Endothelial cell (in vitro differentiated cells): ENCODE measurements at places on chromosomes 13 and 19. TPM values are rescaled to one million over a fixed set of nuclear protein-coding genes. Genes with fewer than 3 reads are reported as not detected.
A peak's percentile ranks its signal among the peaks of the same experiment; 100 is the strongest.

DNA sequence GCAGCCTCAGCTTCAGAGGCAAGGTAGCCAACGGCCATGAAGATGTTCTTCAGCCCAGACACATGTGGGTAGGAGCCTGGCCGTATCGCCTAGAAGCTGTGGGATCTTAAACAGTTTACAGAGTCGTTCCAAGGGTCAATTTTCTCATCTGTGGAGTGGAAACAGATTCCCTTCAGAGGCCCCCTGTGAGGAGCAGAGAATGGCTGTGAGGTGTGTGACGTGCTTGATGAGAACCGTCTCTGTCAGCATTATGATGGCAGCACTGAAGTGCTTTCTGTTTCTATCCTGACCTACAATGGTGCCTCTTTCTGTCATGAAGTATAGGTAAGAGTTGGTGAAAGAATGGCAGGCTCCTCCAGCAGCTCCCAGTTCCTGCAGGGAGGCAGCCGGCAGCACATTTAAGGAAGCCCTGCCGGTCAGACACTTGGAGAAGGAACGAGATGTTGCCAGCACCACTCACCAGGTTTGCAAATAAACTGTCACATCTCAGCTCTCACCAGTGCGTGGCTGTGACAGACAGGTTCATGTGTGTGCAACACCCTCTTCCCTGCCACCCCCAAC lies 277.3 kb downstream of the FOXO1 start:
- H3K4me1 ChIP-seq, result peaks cover 7% of the 10 kb centered on the region
- DNase-seq, result no peak
- H3K36me3 ChIP-seq, result no peaks in the 10 kb centered on the region
- no peak overlapping the region for H3K27ac ChIP-seq

VSIG10L gene
- total RNA-seq, result 5.9 TPM

DNA sequence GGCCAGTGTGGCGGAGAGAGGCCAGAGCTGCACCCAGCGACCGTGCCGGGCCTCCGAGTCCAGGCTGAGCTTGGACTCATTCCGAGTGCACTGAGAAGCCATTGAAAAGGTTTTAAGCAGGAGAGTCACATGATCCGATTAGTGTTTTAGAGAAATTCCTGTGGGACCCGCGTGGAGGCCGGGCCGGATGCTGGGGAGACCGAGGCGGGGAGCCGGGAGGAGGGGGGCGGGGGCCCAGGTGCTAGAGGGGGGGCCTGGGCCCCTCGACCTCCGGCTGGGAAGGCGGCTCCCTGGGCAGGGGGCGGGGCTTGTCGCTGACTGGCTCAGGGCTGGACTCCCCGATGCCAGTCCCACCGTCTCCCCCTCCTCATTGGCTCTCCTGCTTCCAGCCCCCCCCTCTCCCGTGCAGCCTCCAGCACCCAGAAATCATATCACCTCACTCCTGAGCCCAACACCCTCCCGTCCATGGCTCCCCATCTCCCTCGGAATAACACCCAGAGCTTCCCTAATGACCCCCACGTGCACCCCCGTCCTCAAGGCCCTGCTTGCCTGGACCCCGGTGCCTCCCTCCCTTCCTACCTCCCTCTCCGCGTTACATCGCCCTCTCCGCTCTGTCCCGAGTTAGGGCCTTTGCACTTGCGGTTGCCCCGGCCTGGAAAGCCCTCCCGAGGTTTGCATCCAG lies 5.2 kb upstream of the ZNF579 start:
- H3K27ac ChIP-seq, result peak overlapping the region; percentile 82
- peak overlapping the region; percentile 89 for H3K4me3 ChIP-seq
- peaks cover 4% of the 10 kb centered on the region for H3K36me3 ChIP-seq
- peak; percentile 77 for DNase-seq
- H3K4me1 ChIP-seq, result peaks cover 22% of the 10 kb centered on the region
- H3K27me3 ChIP-seq, result peaks cover 16% of the 10 kb centered on the region

DNA sequence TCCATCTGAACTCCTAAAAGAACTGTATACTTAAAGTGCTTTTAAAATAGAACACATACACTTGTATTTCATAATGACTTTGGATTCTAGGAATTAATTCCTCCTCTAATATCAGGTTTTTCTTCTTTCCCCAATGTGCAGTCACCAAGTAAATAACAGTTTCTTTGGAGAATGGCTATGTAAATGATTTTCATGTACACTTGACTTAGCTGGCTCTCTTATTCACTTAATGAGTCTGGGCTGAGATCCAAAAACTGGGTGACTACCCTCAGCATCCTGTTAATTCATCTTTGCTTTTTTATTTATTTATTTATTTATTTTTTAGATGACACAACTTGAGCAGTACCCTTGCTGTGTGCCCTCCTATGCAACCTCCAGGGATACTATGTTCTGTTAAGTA lies 1003.7 kb downstream of the SLITRK1 start:
- H3K27me3 ChIP-seq, result no peaks in the 10 kb centered on the region
- no peak overlapping the region for H3K27ac ChIP-seq
- no peak overlapping the region for H3K4me3 ChIP-seq
- H3K36me3 ChIP-seq, result no peaks in the 10 kb centered on the region
- no peaks in the 10 kb centered on the region for H3K4me1 ChIP-seq
- no peak for DNase-seq

CATSPERD gene
- total RNA-seq, result not detected

ZNF329 gene
- total RNA-seq, result 14.9 TPM

CGB2 gene
- total RNA-seq, result not detected

GRCh38 chr19:45293682-45294081 lies 29.0 kb downstream of the CKM start:
- H3K36me3 ChIP-seq, result peaks cover 56% of the 10 kb centered on the region
- H3K27me3 ChIP-seq, result peaks cover 9% of the 10 kb centered on the region
- peak overlapping the region; percentile 65 for H3K4me3 ChIP-seq
- peaks cover 6% of the 10 kb centered on the region for H3K4me1 ChIP-seq
